ENCODE measurements at places on chromosomes 5 and 9. TPM values are rescaled to one million over a fixed set of nuclear protein-coding genes. Genes with fewer than 3 reads are reported as not detected.

TMC1 gene
- total RNA-seq: not detected

DNA sequence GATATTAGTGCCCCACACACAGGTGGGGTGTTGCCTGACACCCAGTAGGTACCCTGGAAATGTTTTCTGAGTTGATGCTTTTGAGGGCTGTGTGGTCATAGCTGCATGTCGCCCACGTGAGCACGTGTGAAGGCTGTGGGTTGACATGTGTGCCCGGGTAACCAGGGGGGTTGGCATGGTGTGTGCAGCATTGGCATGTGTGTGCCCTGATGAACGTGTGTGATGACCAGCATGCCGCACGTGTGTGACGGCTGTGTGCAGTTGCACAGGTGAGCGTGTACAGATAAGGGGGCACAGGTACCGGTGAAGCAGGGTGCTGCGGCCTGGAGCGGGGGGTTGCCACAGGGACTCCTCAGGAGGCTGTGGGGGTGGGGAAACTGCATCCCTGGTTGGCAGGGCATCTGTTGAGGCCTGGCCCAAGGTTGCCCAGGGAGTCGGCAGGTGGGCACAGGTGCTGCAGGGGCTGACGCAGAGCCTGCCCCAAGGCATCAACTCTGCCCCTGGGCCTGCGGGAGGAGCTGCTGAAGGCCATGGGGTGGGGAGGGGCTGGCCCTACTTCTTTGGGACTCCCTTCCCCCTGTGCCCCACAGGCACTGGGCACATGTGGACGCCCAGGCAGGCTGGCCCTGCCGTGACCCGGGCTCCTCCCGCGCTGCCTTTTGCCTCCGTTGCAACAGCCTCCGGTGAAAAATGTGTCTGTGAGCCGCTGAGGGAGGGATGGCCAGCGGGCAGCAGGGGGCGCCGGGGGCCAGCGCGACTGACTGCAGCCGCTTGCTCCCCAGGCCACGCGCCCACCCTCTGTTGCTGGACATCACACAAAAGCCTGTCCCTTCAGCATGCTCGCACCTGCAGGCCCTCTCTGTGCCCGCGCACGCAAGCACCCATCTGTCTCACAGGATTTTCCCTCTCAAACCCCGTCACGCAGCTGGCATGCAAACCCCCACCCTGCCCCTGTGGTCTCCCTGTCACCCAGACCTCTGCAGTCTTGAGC, 2.2 kb downstream of the UNC5A start:
- no peak for DNase-seq

PRRT1B gene
- total RNA-seq: not detected

GOLPH3 gene
- total RNA-seq: 68.9 TPM

- peak; percentile 84 for DNase-seq
Observed at GRCh38 chr5:56534102-56534829, 281.1 kb upstream of the MAP3K1 start.

- no peak for DNase-seq
Observed at GRCh38 chr9:133584559-133585476, 24.4 kb downstream of the FAM163B start.

F2RL2 gene
- 0.59 TPM for total RNA-seq

CDKN2B gene
- not detected for total RNA-seq

SPATA31A3 gene
- not detected for total RNA-seq

DNA sequence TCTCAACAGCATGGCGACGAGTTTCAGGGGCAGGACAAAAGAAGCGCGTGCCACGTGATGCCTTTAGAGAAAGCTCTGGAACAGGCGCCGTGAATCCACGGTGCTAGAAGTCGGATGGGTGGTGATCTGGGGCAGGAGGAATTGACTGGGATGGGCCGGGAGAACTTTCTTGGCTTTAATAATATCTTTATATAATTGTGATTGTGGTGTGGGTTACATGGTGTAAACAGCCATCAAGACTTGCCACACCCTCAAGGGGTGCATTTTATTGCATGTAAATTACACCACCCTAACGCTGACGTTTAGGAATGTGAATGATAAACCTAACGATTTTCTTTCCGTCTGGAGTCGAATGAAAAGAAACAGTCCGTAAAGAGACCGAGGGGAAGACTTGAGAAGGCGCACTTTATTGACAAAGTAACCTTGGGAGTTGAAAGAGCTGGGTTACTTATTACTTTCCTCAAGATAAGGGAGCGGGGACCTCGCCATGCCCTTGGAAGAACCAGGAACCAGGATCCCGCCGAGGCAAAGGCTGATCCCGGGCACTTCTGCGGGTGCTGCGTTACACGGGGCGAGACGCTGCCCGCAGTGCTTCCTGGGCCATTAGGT, 8.5 kb downstream of the NRARP start:
- DNase-seq: no peak

GRCh38 chr5:102799017-102799416, 43.9 kb downstream of the PAM start:
- DNase-seq: no peak

DNA sequence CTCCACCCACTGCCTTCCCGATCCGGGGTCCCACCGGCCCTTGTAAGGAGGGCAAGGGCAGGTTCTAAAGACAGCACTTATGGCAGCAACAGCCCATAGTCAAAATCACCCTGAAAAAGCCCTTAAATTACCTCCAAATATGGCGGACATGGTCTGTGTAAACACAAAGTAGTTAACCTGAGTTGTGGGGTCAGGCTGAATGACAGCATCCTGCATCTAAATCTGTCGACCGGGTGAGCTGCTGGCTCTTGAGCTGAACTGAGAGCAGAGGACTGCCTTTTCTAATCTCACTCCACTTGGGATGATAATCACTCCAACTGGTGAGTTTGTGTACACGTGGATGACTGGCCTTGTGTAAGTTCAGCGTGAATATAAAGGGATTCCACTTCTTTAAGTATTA, 249.6 kb downstream of the DENND1A start:
- no peak for DNase-seq

FOXD1 gene
- total RNA-seq: 24.6 TPM

DNA sequence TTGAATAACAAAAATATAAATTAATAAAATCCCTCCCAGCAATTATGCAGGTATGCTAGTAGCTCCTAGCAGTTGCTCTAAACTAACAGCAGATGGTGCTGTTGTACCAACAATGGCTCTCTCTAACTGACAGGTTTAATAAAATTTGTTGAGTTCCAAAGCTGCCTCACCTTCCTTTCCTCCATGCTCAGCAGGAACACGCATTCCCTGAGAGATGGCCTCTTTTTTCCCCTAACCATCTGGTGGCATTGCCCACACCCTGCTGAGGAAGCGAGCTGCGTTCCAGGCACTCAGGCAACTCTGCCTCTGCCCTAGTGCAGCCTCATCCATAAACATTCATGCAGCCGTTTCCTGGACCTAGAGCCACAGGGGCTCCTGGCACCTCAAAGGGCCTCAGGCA, 106.2 kb downstream of the KLHL3 start:
- DNase-seq: peak; percentile 60

- no peak for DNase-seq
Observed at GRCh38 chr5:55896238-55896637, 45.1 kb downstream of the IL31RA start.

- no peak for DNase-seq
Observed at GRCh38 chr5:39780347-39780746, 355.6 kb upstream of the DAB2 start.

GRCh38 chr9:137645211-137645610, 26.4 kb downstream of the EHMT1 start:
- no peak for DNase-seq

GRCh38 chr9:99103054-99103895, 1.6 kb upstream of the TGFBR1 start:
- no peak for DNase-seq

GTF3C5 gene
- total RNA-seq: 98.6 TPM

- no peak for DNase-seq
Observed at GRCh38 chr5:154514331-154514730, 36.3 kb upstream of the HAND1 start.

All from A172 (cell line).